WTC11 (cell line): ENCODE measurements at places on chromosomes 13 and 19.
A peak's percentile ranks its signal among the peaks of the same experiment; 100 is the strongest.

- no peaks in the 10 kb centered on the region for H3K36me3 ChIP-seq
- no peak for DNase-seq
- no peak overlapping the region for H3K4me3 ChIP-seq
- no peak overlapping the region for H3K27ac ChIP-seq
These were observed 1.4 kb upstream of the LYPD3 start for GRCh38 chr19:43466793-43467192.

DNA sequence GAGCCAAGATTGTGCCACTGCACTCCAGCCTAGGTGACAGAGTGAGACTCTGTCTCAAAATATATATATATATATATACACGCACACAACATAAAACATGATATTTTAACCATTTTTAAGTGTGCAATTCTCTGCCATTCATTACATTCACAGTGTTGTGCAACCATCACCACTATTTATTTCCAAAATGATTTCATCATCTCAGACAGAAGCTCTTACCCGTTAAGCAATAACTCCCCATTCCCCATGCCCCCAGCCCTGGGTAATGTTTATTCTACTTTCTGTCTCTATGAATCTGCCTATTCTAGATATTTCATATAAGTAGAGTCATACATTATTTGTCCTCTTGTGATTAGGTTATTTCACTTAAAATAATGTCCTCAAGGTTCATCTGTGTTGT lies 20.3 kb downstream of the WDR88 start:
- DNase-seq, result no peak
- no peak overlapping the region for H3K27ac ChIP-seq
- H3K27me3 ChIP-seq, result no peaks in the 10 kb centered on the region
- H3K4me1 ChIP-seq, result no peaks in the 10 kb centered on the region
- no peak overlapping the region for H3K4me3 ChIP-seq

DNA sequence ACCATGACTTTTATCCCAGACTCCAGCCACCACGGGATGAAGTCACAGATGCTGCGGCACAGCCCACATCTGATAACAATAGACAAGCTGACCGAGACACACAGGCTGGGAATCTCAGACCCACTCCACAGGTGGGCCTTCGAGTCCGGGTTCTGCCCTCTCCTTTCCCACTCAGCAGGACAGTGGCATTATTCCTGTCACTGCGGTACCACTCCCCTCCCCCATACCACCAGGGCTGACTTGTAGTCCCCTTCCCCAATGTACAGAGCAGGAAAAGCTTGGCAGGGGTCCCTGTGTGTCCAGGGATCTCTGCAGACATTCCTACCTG lies 179 bp upstream of the AMER2 start:
- no peak overlapping the region for H3K27ac ChIP-seq
- peak overlapping the region; percentile 82 for H3K4me3 ChIP-seq
- DNase-seq, result no peak
- peaks cover 37% of the 10 kb centered on the region for H3K4me1 ChIP-seq

- no peaks in the 10 kb centered on the region for H3K36me3 ChIP-seq
- H3K27ac ChIP-seq, result no peak overlapping the region
- H3K27me3 ChIP-seq, result peaks cover 40% of the 10 kb centered on the region
- H3K4me3 ChIP-seq, result no peak overlapping the region
- DNase-seq, result no peak
- H3K4me1 ChIP-seq, result no peaks in the 10 kb centered on the region; the same call in 1 of the 2 replicates
These were observed 4.0 kb downstream of the CLC start for GRCh38 chr19:39733841-39734240.
